NCI-H1105 treated with DMSO at 0.1 percent for 48 hours (cell line): ENCODE measurements at places on chromosomes 12 and 14.

DNA sequence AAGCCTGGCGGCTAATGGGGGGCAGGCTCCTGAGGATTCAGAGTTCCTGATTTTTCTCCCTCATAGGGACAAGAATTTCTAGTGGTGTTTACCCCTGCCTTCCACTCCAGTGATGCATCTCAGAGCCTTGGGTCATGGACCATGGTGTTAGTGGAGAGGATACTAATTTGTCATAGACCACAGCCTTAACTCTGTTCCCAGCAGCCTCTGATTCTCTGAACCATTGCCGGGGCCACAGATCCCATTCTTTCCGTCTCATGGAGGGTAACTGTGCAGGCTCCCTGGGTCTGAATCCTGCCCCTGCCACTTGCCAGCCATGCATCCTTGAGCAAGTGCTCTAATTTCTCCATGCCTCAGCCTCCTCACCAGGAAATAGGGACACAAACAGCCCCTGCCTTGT lies 55.1 kb downstream of the RPH3A start:
- DNase-seq = no peak

GRCh38 chr12:26244503-26244902 lies 49.1 kb downstream of the SSPN start:
- DNase-seq = no peak

GRCh38 chr14:62253171-62253570 lies 491.0 kb downstream of the SNAPC1 start:
- peak; percentile 42 for DNase-seq

GRCh38 chr14:51176839-51177238 lies 63.2 kb upstream of the TMX1 start:
- peak; percentile 63 for DNase-seq

DNA sequence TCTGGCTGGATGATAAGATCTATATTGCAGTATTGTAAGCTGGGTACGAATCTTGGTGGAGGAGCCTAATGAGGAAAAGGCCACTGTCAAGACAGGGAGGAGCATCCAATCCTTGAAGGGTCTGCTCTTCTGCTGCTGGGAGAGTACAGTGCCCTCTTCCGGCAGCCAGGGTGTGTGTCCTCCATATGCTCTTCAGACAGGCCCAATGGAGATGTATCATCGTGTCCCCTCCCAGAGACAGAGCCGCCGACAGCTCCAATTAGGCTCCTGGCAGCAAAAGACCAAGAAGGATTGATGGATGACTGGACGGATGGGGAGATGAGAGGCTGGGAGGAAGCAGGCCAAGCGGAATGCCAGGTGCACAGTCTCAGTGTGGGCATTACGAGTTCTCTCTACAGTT lies 51.6 kb upstream of the PIWIL1 start:
- DNase-seq = no peak

GRCh38 chr12:71161591-71161990 lies 3.8 kb upstream of the TSPAN8 start:
- no peak for DNase-seq

GRCh38 chr12:581746-582145 lies 81.5 kb downstream of the NINJ2 start:
- no peak for DNase-seq
